ENCODE measurements at places on chromosomes 12 and 14.

DNA sequence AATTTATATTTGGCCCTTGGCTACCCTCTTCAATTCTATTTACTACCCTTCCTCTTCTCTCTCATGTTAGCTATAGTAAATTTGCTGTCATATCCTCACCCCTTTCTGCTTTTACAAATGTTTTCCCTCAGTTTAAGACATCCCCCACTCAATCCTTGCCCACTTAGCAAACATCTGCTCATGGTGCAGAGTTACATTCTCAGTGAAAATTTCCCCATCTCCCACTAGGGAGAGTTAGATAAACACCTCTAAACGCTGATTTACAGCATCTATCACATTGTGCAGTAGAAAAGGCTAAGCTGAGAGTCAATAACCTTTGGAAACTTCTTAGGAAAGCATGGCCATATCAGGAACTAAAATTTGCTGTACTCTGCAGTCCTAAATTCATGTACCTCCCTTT, 69.0 kb downstream of the DENND5B start:
- DNase-seq = no peak

- no peak for DNase-seq
These were observed 1.4 kb downstream of the FOXA1 start for GRCh38 chr14:37593511-37594237.

- no peak for DNase-seq
These were observed 43.7 kb upstream of the RFLNA start for GRCh38 chr12:124251186-124251585.

- DNase-seq = no peak
These were observed 6.7 kb downstream of the SLC2A3 start for GRCh38 chr12:7929083-7929792.

DNA sequence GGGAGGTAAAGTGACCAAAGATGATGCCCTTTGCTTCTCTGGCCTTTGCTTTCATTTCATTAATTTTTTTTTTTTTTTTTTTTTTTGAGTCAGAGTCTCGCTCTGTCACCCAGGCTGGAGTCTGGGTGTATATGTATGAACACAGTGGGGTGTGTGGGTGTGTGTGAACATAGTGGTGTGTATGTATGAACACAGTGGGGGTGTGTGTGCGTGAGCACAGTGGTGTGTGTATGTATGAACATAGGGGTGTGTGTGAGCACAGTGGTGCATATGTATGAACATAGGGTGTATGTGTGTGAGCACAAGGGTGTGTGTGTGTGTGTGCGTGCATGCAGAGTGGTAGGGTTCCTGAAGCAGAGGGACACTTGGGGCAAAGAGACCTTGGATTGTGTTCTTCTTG, 9.6 kb downstream of the KLC1 start:
- no peak for DNase-seq

GRCh38 chr12:108455706-108456105, 59.4 kb upstream of the FICD start:
- DNase-seq = no peak

- no peak for DNase-seq
These were observed 67.8 kb downstream of the MVK start for GRCh38 chr12:109641422-109641821.

- no peak for DNase-seq
These were observed 37.3 kb downstream of the BAZ1A start for GRCh38 chr14:34837801-34838322.

DNA sequence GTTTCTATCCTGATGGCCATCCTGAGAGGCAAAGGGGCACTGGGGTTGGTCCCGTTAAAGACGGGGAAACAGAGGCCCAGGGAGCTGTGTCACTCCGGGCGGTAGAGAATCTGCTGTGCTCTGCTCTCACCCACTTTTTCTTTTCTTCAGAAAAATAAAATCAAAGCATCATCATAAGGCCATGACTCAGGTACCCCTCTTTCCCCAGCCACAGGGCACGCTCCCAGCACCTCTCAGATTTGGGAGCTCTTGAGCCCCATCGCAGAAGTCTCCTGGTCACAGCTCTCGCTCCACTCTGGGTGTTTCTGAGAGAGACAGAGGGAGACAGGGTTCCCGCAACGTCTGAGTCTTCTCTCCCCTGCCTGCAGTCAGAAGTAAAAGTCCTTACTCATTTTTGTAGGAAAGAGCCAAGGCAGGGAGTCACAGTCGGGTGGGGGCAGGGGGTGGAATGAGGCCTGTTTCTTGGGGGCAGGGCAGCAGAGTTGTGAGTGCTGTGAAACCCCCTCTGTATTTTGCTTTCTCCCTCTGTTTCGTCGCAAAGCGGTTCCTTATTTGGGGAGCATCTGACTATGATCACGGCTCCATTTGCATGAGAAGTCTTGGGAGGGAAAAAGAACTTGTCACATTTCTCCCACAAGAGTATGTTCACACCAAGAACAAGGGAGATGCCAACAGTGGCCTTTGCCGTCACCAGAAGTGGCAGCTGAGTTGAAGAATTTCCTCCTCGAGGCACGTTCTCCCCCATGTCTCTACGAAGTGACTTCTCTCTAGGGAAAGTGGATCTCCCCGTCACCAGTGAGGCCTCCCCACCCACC, 139.0 kb downstream of the BCL11B start:
- DNase-seq = no peak

GRCh38 chr14:59687663-59688062, 111.1 kb upstream of the CCDC175 start:
- DNase-seq = no peak

DNA sequence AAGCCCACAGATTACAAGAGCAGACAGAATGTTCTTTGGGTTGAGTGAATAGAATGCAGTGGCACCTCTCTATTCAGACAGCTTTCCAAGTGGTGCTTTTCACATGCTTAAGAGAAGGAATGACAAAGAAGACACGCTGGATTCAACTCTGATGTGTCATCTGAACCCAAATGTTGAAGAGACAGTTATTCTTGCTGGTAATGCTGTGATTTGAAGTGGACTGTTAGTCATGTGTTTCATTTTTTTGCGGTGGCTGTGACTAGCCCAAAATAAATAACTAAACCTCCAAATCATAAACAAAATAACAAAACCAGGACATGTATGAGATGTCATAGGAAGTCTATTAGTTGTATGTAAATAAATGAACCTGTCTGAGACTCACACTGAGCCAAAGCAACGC, 391.8 kb upstream of the PRICKLE1 start:
- no peak for DNase-seq

DNA sequence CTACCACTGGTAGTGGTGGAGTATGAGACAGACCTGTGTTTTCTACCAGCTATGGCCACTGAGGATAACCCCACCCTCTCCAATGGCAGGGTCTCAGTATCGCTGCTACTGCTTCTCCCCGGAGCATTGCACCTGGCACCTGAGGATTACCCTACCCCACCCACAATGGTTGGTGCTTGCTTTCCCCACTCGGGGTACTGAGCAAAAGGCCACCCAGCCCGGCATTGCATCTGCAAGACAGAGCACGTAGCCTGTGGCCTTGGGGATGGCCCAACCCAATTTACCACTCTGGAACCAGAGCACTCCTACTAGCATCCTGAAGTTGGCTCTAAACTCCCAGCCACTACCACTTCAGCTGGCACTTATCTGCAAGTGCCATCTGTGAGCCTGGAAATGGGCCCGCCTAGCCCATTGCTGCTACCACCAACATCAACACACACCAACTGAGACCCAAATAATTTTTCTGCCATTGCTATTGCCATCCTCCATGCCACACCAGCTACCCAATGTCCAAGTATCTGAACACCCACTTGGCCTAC, 145.7 kb downstream of the CNTN1 start:
- DNase-seq = no peak

- no peak for DNase-seq
These were observed 15.4 kb upstream of the MIA2 start for GRCh38 chr14:39218171-39218769.

DNA sequence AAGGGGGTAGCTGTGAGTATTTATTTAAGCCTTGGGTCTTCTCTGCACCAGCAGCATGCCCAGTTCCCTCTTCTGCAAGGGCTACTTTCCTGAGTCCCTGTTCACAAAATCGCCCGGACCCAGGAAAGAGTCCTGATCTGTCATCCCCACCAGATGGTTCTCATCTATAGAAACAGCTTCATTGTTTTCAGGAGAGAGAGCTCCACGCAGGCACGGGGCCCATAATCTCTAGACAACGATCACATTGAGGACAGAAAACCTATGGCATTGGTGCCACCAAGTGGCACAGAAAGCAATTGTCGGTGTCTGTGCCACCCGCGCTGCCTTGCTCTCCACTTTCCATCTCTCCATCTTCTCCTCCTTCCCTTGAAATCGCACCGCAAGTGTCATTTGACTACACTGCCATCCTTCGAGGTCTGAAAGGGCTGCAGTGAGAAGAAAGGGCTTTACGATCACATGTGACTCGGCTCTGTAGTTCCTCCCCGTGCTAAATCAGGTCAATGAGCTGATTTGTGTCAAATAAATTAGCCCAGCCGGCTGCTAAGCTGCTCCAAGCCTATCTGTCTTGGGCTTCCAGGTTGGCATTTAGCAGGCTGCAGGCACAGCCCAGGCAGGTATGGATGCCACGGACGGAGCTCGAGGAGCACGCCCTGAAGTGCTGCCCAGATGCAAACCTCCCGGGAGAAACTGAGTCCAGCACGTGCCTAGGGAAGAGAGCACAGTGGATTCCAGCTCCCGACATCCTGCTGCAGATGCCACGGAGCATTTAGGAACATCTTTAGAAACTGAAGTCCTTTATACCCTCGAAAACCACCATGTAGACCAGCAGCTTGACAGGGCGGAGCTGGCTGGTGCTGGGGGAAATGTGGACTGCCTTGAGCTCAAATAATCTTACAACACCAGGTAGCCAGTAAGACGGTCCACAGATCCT, 28.8 kb downstream of the SPRING1 start:
- peak; percentile 10 for DNase-seq

DNA sequence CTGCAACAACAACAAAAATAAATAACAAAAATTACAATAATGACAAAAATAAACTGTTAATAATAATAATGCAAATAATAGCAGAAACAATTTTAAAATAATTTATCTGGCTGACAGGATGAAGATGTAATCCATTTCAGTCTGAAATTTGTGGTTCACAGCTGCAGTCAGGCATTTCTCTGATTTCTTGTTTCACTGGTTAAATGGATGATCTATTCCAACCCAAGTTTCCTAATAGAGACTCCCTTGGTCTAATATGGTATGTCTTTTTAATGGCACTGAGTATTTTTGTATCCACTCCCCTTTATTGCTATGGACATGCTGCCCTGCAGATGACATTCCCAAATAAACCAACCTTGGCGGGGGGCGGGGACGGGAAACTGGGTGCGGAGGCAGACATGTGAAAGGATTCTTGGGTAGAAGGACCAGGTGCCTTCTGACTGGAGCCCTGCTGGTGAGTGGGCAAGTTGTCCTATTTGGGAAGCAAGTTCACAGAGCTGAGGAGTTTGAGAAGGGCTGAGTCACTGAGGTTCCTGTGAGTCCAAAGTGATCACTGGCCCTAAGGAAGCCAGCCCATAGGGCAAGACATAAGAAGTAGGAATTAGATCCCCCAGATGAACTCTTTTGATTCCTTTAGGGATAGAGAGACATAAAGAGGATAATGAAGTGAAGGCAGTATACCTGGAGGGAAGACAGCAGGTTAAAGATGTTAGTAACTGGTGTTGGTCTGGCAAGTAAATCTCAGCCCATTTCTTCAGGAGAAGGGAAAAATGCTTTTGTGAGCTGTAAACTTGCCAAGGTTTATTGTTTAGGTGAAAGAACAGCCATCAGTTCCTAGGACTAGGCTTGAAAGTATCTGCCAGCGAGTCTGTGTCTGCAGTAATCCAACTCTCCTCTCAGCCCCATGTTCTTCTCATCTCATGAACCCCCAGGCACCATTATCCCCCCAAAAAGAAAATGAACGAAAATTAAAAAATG, 14.5 kb downstream of the FOXG1 start:
- no peak for DNase-seq

GRCh38 chr14:24279301-24280186, 8.1 kb upstream of the RABGGTA start:
- peak; percentile 38 for DNase-seq

DNA sequence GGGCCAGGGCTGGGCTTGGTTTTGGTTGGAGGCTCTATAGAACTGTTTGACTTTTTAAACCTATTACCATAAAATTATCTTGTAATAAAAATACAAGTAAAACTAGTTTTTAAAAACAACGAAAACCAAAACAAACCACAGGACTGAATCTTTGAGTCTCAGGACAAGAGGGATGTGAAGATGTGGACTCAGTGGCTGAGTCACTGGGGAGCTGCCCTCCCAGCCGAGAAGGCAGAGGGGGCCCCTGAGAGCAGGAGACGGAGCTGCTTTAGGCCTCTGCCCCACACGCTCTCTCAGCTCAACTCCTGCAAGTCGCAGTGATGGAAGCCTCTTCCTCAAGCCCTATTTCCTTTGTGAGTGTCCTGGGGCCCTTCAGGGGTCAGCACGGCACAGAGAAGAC, 59.0 kb downstream of the CDC42BPB start:
- no peak for DNase-seq

DNA sequence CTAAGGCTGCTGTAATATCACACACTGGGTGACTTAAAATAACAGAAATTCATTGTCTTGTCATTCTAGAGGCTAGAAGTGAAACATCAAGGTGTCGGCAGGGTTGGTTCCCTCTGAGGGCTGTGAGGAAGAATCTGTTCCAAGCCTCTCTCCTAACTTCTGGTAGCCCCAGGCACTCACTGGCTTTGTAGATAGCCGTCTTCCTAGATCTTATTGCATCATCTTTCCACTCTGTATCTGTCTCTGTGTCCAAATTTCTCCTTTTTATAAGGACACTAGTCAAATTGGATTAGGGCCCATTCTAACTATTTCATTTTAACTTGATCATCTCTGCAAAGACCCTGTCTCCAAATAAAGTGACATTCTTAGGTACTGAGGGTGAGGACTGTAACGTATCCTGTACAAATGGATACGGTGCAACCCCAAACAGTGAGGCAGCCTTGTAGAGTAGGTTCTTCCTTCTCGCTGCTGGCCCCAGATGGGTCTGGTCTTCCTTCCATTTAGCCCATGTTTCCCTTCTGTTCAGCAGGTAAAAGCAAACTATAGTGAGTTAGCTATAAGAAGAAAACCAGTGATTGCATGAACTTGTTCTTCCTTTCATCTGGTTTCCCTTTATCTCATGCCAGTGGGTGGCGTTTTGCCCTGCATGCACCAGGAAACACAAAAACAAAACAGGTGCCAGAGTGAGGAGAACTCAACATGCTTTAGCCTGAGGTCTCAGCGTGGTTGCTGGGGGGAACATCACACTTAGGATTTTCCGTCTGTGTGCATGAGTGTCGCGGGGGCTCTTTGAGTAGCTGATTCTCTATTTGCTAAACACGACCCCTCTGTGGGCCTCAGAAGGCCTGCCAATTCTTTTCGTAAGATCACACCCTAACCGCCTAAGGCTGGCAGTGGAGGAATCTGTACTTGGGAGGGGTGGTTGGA, 19.5 kb downstream of the TTC9 start:
- no peak for DNase-seq

DNA sequence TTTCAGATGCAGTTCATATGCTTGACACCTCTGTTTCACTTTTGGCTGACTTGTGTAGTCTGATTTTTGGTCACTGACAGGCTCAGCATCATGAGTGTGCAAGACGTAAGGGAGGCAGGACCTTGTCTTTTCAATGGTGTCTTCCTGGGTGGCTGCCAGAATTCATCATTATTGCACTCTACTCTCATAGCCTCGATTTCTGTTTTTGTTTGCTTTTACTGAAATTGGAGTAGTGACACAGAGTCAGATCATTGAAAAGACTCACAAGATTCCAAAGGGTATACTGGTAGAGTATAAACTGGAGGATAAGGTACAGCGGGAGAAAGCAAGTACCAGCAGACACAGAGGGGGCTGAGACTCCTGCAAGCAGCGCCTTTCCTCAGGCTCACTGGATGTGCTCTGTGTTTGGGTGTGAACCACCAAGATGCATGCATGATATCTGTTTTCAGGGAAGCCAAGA, 126.3 kb upstream of the FGD4 start:
- DNase-seq = no peak
